ENCODE measurements at places on chromosomes 1 and 21.

GRCh38 chr1:227709451-227709850 is 25.7 kb downstream of the JMJD4 start:
- no peak for DNase-seq

- DNase-seq = no peak
These were observed 4.0 kb downstream of the GLUL start for GRCh38 chr1:182387566-182387965.

DNA sequence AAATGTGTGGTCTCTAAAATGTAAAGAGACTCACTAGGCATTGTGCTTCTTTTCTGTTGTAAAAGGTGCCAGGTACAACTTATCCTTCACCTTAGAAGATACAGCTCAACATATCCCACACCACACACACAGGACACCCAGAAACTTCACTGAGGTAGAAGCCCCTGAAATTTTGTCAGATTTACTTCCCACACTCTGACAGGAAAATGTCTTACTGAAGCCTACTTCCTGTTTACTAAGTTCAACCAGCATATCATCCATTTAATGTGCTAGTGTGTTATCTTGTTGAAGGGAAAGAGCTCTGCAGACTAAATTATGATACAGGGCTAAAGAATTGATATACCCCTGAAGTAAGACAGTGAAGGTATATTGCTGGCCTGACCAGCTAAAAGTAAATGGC is 39.9 kb upstream of the INSL5 start:
- DNase-seq = no peak

DNA sequence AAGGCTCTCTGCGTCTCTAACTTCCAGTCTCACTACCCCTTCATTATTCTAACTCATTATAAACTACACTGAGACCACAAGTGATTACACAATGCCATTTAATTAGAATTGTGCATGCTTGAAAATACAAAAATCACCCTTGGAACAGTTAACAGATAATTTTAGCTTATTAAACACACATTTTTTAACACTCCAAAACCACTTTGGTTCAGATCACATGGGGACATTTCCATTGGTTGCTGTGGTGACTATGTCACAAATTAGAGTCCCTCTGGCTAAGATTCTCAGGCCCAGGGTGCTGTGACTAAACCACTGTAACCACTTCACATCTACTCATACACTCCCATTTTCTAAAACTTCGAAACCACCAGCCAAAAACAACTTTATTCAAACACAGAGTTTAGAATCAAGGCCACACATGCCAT is 43.0 kb downstream of the JAK1 start:
- no peak for DNase-seq

DNA sequence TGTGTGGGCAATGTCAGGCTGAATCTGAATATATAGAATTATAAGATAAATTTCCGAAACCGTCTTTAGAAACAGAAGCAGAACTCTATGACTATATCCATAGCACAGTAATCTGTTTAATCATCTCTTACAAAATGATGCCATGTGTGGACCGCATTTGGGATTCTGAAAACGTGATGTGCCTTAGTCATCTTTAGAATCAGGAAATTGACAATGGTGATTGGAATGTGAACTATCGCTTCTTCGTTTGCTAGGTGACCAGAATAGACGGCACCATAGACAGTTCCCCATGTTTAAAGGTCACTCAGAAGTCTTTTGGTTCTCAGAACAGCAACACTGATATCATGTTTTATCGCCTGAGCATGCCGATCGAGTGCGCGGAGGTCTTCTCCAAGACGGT is 300.3 kb downstream of the ZP4 start:
- DNase-seq = no peak

DNA sequence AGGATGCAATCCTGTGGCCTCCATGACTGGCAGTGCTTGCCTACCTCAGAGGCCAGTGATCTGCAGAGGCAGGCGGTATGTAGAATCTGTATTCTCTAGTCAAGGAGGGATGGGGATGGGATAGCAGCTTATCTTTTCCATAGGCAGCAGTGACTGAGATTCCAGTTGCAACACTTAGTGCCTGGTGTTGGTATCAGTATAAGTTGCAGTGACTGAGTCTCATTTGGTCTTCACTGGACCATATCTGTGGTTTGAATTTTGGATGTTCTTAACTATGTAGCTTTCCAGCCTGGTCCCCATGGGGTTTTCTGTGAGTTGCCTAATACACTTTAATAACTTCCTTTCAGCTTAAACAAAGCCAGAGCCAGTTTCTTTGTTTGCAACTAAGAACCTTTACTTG is 16.5 kb downstream of the DYRK1A start:
- DNase-seq = no peak

GRCh38 chr21:16422702-16423101 is 692.9 kb downstream of the USP25 start:
- DNase-seq = peak; percentile 40

GRCh38 chr1:17494114-17494729 is 45.3 kb upstream of the ARHGEF10L start:
- DNase-seq = no peak

GRCh38 chr1:74733604-74734484 is 892 bp downstream of the TYW3 start:
- DNase-seq = peak; percentile 52

DNA sequence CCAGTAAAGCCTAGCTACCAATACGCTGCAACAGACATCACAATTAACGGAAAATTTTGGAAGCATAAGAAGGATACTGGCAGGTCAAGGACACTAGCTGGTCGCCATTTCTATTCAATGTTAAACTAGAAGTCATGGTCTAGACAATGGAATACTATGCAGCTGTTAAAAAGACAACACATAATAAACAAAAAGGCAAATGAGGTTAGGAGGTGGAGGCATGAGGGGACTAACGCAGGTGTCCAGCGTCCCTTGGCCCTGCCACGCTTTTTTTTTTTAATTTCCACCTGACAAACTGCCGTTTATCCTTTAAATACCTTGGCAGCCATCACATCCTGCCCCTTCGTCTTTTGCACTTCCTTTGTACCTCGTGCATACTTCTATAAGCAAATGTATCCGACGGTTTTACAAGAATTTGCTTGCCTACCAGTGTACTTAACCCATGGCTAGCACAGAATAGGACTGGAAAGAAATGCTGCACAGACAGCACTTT is 698 bp upstream of the SLC22A15 start:
- no peak for DNase-seq

- no peak for DNase-seq
These were observed 83.3 kb downstream of the GABPA start for GRCh38 chr21:25818121-25818520.

- no peak for DNase-seq
These were observed 59.1 kb downstream of the PTGFR start for GRCh38 chr1:78549891-78550290.

DNA sequence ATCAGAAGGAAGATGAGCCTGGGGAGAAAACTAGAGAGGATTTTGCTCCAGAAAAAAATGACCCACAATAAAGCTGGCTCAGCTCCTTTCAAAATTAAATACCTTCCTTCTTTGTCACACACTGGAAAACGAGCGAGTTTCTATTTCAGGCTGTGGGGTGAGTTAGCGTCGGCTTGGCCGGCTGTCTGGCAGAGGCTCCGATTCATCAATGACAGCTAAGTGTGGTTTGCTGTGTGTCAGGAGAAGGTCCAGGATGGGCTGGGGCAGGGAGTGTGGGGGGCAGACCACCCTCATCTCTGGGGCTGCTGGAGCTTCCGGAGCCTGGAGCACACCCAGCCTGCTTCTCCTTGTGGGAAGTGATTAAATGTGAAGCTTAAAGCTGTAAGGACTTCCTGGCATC is 120.2 kb downstream of the ETS2 start:
- DNase-seq = peak; percentile 85

All from forelimb muscle (tissue), 1 donor.